Substantia nigra (tissue), 51 donors: ENCODE measurements at places on chromosomes 4 and X.
A peak's percentile ranks its signal among the peaks of the same experiment; 100 is the strongest.

- no peak for DNase-seq
These were observed 617.8 kb downstream of the PCDH7 start for GRCh38 chr4:31338000-31338399.

DNA sequence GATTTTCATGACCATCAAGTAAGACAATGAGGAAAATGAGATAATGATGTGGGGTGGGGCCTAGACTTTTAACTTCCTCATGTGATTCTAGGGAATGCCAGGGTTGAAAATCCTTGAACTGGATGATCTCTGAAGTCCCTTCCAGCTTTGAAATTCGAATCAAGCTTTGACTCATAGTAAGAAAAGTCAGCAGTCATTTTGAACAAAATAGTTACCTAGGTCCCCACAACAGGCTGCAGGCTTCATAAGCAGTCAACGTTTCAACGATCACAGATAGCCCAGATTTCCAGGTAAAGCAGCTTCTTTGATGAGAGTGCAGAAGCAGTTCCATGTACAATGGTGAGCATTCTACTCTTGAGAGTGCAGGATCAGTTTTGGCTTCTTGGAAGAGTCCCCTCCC is 93.7 kb downstream of the GRIA3 start:
- no peak for DNase-seq

DNA sequence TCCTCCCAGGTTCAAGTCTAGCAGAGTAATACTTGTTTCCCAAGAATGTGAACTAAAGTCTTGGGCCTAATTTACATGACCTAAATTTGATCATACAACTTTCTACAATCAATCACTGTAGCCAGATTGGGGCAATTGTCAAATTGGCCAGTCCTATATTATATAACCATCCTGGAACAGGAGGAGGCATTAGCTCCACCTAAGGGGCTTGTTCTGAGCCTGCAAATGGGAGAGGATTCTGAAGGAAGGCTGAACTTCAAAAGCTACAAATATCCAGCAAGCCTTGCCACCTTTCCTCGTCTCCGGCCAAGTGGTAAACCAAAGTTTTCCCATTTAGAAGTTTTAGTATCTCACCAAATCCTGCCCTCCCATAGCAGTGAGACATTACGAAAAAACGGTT is 1289.6 kb upstream of the TENM3 start:
- no peak for DNase-seq

- no peak for DNase-seq
These were observed 19.9 kb downstream of the PHKA1 start for GRCh38 chrX:72694170-72694569.

DNA sequence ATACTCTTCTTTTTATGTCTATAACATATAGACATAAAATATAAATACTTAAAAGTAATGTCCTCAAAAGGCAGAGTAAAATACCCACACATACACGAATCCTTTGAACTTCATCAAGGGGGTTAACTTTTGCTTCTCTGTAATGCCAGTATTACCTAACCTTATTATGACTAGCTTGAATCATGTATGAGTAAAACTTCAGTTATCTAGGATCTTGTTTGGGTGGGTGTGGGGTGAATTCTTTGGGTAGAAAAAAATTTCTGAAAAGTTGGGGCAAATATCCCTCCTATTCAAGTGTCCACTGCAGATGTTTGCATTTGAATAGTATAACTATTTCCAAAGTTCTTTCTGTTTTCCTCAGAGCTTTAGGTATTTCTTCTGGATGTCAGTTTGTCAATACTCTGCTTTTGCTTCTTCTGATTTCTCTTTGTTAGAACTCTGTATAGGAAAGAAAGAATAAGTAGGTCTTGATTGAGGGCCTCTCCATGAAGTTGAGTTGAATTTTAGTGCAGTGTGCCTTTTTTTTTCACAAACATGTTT is 173.8 kb downstream of the ADGRL3 start:
- no peak for DNase-seq

GRCh38 chrX:41923978-41924683 is 777 bp upstream of the CASK start:
- no peak for DNase-seq

DNA sequence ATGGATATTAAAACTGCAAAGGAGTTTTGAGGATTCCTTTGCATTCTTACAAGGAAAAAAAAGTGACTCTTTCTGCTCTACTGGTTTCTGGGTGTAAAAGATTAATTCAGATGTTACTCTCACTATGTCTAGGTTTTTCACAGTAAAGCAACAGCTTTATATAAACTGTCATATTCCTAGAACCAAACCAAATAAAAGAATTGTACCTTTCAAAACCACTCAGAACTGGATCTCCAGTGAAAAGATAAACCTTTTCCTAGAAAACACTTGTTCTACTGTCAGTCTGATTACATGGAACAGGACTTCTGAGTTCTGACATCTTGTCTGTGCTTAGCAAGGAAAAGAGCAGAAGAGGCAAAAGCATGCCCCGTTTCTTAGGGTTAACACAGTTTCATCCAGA is 5.0 kb upstream of the PPID start:
- no peak for DNase-seq

DNA sequence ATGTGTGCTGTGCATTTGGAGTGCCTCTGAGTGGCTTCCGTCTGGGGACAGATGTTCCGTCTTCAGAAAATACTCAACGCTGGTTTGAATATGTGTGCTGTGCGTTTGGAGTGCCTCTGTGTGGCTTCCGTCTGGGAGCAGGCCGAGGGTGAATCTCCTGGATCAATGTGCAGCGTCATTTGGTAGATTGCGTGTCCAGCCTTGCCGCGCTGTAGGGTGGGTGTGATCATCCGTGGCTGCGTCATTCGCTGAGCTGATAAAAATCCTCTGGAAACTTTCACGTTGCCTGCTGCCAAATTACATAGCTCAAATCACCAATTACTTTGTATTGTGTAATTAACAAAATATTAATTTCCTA is 12.1 kb downstream of the UVSSA start:
- no peak for DNase-seq

GRCh38 chr4:187436251-187436650 is 559.3 kb upstream of the ZFP42 start:
- DNase-seq: peak; percentile 31

DNA sequence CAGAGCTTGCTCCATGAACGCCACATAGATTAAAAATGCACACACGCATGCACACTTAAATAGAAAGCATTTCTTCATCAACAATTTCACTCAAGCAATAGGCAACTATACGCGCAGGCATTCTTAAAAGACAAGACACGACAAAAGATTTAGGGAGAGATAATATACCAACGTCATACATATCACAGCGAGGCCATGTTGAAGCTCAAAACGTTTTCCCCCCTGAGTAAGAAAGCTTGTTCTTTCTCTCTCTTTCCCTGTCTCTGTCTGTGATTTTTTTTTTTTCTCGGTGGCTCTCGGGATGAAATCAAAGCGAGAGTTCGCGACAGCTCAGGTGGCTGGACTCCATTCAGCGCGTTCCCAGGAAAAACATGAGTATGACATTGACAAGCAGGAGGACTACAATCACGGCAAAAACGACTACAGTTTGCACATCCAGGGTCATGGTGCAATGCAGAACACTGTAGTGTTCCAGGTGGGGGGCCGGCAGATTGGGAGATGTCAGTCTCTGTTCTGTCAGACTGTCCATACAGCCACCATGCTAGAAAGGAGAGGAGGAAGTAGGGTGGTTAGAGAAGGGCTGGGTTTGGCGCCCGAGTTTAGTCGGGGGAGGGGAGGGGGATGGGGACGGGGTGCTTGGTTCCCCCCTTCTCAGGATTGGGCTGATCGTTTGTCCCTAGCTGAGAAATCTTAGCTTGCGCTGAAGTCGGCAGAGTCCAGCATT is 30.7 kb downstream of the ARHGEF9 start:
- DNase-seq: no peak

- peak; percentile 25 for DNase-seq
These were observed 98.3 kb upstream of the MAML3 start for GRCh38 chr4:140252141-140252741.

GRCh38 chr4:113397114-113397701 is 347.8 kb downstream of the ANK2 start:
- DNase-seq: no peak

- no peak for DNase-seq
These were observed 146.0 kb upstream of the CPEB2 start for GRCh38 chr4:14856062-14856933.

- no peak for DNase-seq
These were observed 10.6 kb upstream of the PUDP start for GRCh38 chrX:7158468-7158990.

GRCh38 chr4:82706349-82707000 is 92.1 kb downstream of the SCD5 start:
- DNase-seq: no peak

DNA sequence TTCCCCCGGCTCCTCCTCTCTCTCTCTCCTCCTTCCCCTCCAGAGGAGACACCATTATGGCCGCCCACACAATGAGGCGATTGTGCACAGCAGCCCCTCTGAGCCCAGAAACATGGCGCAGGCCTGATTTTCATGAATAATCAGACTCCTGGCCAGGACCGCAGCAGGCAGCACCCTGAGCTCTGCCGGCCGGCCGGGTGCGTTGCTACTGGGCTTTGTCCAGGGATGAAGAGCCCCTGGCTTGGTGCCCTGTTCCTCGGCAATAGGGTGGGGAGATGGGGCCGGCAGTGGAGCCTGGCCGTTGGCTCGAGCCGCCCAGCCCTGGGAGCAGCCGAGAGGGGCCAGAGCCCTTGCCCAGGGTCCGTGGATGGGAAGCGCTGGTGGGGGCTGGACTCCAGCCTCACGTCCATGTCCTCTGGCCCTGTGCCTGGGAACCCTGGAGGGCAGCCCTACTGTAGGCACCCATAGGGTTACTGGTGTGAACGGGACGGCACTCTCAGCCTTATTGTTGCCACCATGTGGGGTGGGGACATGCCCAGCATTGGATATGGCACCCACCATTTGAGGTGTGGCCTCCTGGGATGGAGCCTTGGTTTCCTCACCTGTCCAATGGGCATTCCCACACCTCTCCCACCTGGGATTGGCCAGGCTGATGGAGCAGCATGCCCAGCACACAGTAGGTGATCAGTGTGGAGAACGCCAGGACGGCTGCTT is 103.0 kb downstream of the SORCS2 start:
- peak; percentile 88 for DNase-seq

DNA sequence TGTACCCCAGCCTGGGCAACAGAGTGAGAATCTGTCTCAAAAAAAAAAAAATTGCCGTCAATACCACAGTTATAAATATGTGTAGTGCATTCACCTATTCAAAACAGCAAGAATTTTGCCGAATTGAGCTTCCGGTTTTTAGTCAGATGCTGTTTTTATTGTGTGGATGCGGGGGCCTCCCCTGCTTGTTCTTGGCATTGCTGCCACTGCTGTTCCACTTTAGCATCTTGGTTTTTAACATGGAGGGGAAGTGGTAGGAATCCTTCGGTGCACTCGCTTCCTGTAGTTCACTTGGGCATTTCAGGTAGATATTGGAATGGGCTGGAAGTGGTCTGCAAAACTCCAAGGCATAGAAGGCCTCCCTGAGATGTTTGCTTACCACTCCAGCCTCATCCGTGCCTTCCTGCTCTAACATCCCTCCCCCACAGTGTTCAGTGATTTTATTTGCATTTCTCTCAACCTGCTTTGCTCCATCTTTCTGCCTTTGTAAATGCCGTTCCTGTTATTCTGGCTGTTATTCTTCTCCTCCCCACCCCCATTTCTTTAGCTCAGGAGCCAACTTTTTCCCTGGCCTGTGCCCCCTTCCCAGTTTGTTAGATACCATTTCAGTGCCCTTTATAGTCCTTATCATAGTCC is 25.5 kb downstream of the MOB1B start:
- no peak for DNase-seq

- no peak for DNase-seq
These were observed 95.0 kb upstream of the SOX3 start for GRCh38 chrX:140599851-140600250.

DNA sequence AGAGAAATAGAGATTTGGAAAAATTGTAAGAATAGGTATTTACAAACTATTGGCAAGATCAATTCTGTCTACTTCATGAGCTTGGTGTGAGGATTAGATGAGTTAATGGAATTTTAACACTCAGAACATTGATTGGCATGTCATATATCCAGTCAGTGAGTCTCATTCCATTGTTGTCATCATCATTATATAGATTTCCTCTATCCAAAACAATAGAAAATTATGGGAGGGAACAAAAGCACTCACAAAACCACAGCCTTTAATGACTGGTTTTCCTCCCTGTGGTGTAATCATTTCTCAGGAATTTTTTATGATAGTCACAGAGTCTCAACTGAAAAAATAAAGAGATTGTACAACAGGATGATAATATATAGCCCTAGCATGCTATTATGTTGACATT is 21.1 kb downstream of the KLHL5 start:
- DNase-seq: no peak

DNA sequence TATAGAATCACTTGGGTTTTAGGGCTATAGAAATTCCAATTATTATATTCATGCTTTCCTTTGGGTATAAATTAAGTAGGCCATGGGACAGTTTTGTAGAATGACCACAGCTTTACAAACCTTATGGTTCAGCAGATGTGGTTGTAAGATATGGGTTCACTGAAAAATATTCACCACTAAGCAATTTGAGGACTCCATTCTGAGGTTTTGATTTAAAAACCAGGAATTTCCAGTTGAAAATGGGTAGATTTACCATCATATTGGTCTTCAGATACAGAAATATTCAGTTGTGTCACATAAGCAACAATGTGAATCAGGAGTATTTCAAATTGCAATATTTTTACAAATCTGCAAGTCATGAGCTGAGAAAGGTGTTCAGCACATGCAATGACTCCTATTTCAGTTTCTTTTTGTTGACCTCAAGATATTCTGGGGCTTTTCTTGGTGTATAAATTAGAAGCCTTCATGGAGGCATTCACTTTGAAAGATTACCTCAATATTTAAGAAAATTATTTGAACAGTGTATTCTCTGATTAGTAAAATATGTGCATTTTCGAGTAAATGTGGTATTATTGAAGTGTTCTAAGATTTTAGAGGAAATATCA is 218.4 kb upstream of the HCCS start:
- no peak for DNase-seq

GRCh38 chr4:39415678-39416283 is 9.1 kb downstream of the KLB start:
- DNase-seq: no peak

- DNase-seq: no peak
These were observed 55.1 kb downstream of the DMD start for GRCh38 chrX:33156152-33156726.

DNA sequence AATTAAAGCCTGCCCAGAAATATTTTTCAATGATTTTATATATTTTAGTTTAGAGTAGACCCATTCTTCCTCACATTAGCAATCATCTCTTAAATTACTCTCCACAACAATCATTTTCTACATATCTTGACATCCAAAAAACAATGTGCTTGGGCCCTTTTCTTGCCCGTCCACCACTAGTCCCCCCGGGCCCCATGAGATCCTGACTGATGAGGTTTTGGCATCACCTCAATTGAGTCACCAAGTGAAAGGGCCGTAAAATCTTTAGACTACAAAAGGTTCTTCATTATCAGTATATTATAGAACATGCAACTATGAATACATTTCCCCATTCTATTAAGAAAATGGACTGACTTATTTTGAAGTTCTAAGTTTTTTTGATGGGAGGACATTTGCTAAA is 4.0 kb upstream of the CDKL2 start:
- DNase-seq: no peak
